ENCODE measurements at places on chromosomes 1 and 21. TPM values are rescaled to one million over a fixed set of nuclear protein-coding genes. Genes with fewer than 3 reads are reported as not detected.
A peak's percentile ranks its signal among the peaks of the same experiment; 100 is the strongest.

DNA sequence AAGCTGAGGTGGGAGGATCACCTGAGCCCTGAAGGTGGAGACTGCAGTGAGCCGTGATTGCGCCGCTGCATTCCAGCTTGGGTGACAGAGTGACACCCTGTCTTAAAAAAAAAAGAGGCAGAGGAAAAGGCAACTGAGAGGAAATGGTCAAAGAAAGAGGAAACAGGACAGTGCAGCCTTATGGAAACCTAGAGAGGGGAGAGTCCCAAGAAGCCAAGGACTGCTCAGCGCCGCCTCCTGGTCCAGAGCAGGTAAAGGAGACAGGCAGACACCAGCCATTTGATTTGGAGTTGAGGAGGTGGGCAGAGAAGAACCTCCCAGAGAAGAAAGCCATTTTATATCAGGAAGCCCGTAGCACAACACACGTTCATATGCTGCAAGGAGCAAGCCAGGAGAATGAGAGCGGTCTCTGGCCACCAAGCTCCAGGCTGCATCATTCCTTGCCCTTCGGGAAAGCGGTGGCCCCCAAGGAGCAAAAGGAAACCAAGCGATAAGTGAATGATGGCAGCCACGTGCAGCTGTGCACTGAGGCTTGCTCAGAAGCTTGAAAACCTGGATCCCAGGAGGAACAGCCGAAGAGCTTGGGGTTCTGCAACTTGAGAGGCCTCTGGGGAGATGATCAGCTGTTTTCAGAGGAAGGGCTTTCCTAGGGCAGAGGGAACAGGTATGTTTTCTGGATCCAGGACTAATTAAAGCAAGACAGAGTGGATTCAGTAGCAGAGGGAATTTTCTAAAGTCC, 33.7 kb downstream of the LRRC42 start:
- no peak for DNase-seq

DNA sequence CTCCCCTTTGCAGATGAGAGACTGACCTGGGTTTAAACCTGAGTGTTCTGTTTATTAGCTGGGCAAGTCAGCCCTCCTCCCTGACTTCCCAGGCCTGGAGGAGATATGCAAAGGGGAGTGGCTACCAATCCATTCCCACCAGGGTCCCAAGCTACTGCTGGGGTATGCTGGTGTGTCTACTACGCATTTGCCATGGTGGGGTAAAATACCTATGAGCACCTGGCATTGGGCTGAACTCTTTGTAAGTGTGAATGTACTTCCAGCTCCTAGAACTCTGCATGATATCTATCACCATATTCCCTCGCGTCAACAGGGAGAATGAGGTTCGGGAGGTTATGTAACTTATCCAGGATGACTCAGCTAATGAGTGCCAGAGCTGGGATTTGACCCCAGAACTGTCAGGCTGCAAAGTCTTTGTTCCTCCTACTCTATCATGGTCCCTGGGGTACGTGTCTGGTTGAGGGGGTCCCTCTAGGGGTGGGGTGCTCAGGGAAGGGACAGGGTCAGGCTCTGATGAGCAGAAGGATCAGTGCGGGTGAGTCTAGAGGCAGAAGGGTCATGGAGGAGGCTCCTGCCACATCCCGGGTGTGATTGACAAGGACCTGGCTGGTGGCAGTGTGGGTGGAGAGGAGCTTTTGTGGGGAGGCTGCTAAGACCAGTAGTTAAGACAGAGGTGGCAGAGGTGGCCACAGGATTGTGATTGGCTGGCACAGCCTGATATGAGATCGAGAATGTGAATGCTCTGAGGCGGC, 16.7 kb downstream of the AMPD2 start:
- DNase-seq = no peak

DNA sequence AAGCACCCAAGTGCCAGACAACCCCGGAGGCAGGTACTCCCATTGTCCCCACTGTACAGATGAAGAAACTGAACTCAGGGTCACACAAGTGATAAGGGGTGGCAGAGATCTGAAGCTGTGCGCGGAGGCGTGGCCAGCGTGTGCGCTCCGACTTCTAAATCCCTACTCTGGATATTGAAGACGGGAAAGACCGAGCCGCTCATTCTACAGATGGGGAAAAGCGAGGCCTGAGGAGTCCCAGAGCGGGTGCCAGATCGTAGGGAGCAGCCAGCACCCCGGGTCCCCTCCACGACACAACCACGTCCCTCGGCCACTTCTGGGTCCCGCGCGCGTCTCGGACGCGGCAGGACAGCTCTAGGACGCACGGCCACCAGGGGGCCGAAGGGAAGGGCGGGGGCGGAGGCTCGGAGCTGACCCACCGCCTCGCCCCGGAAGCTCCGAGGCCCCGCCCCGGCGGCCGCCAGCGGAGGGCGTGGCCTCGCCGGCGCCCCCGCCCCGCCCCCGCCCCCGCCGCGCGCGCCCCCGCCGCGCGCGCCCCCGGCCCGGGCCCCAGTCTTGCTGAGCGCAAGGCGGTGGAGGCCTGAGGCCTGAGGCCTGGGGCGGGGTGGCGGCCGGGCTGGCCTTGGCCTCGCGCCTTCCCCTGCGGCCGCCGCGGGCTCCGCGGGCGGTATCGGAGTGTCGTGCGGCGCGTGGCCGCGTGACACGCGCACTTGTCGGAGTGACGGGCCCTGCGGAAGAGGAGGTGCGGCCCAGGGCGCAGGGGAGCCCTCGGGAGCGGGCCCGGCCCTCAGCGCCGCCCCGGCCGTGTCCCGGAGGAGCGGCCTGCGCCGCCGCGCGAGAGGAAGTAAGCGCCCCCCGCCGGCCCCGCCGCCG, at the start of gene H6PD:
TSS of gene H6PD (plus strand) at position 552 of the 873 bp plus-strand sequence. CDS start 10,161 bp downstream, outside the sequence.
- DNase-seq = peak; percentile 92

The CD46 gene
- 186 TPM for total RNA-seq

GRCh38 chr21:15080526-15080925, 15.7 kb upstream of the NRIP1 start:
- DNase-seq = no peak

The FAM78B gene
- total RNA-seq = 2.8 TPM

GRCh38 chr21:43284238-43284637, 115.4 kb downstream of the CRYAA start:
- DNase-seq = no peak

DNA sequence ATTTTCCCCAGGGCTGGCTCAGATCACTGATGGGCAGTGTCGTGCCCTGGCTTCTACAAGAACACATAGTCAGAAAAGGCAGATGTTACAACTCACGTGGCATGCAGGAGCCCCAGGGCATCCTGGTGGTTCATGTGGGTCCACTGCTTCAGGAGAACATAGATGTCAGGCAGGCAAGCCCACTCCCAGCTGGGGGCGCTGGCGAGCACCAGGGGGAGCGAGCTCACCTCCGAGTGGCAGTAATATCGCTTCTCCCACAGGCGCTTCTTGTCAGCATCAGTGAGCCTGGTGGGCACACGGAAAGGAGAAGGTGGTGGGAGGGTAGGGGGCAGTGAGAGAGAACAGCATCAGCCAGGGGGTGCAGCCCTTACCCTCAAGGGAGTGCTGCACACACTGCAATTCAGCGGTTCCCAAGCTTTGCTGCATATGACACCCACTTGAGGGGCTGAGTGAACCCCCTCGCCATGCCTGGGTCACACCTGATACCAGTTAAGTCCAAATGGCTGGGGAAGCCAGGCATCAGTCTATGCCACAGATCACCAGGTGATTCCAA, 34.3 kb upstream of the PPP1R15B start:
- no peak for DNase-seq

DNA sequence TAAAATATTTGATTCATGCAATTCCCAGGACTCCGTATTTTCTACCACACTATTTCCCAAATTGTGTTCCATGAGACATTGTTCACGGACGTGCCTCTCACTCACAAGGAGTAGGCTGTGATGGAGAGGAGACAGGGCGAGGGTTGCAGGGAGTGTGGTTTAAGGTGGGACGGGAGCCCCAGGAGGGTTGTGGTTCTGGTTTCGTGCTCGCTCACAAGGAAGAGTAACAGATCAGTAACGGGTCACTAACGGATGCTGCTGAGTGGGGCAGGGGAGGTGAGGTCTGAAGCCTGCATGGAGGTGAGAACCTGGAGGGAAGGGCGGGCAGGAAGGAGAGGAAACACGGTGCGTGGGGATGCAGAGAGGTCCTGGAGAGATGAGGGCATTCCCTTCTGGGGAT, 28.8 kb downstream of the TFF3 start:
- no peak for DNase-seq

- no peak for DNase-seq
Observed at GRCh38 chr1:31674626-31675025, 29.2 kb downstream of the COL16A1 start.

- no peak for DNase-seq
Observed at GRCh38 chr1:24154215-24154614, 11.3 kb upstream of the IL22RA1 start.

DNA sequence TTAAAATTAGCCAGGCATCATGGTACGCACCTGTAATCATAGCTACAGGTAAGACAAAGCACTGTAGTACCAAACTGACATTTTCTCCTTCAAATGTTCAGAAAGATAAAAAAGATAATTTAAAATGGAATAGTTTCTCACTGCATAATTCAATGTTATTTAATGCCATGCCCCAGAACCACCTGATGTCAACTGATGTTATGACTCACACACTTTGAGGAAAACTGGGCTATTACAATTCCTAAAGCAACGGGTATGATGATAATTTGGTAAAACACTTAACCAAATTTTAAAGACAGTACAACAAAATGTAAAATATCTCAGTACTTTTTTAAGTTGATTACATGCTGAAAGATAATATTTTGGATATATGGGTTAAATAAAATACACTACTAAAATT, 22.9 kb upstream of the PLEKHO1 start:
- DNase-seq = no peak

The SH2D5 gene
- total RNA-seq = not detected

All from sciatic nerve (tissue), 2 donors.